ENCODE measurements at places on chromosomes 16 and 17.

GRCh38 chr16:81449899-81450608 is 5.4 kb downstream of the CMIP start:
- DNase-seq: no peak

DNA sequence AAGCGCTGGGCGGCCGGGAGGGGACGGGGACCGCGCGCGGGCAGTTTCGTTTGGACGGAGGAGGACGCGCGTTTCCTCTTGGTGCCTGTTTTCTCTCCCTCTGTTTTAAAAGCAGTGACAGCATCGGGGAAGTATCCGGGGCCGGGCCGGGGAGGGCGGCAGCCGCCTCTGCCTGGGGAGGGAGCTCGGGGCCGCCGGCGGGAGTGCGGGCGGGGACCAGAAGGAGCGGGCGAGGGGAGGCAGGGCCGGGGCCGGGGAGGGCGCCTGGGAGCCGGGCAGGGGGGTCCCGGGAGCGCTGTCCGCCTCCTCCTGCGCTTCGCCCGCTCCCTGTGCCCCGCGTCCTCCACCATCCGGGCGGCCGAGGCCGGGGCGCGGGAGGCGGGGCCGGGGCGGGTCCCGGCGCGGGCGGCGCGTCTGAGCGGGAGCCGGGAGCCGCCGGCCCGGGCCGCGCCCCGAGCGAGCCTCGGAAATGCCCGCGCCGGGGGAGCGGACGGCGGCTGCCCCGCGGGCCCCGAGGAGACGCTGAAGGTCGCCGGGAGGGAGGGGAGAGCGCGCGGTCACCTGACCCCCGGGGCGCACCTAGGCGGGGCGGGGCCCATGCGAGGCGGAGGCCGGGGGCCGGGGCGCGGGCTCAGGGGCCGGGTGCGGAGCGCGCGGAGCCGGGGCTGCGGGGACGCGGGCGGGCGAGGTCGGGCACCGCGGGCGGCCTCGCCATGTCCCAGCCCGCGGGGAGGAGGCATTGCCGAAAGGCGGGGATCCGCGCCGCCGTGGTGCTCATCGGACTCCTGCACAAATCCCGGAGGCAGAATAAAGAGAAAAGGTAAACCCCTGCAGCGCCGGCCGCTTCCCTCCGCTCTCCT is 57.3 kb downstream of the RAP1GAP2 start:
- DNase-seq: no peak

- DNase-seq: no peak
These were observed 88.5 kb upstream of the HNF1B start for GRCh38 chr17:37833237-37833859.

DNA sequence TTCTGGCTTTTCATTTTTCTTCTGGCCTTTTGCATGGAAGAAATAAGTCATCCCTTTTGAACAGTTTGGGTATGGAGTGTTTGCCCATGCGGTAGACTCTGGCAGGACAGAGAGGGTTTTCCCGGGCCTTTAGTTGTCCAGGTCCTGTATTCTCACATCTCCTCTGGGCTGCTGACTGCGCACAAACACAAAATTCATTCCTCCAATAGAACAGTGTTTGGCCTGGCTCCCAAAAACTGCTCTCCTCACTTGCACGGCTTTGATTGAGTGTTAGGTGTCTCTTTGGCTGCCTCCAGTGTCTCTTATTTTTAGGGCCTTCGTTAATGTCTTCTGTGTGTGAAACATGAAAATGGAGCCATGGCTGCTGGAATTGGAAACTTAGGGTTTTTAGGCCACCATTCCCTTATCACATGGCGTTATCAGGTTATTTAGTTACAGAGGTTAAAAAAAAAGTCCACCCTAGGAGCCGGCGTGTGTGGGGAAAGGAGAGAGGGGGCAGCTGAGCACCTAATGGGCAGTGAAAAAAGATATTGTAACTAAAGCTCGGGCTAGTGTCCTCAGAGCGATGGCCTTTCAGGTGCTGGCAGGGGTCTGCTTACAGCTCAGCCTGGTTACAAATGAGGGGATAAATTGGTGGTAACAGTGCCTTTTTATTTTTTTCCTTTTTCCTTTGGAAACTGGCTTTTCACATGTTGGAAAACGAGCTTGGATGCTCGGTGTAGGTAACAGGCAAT is 47.3 kb downstream of the PRKCA start:
- no peak for DNase-seq

GRCh38 chr17:21532763-21533385 is 156.7 kb downstream of the KCNJ12 start:
- no peak for DNase-seq

DNA sequence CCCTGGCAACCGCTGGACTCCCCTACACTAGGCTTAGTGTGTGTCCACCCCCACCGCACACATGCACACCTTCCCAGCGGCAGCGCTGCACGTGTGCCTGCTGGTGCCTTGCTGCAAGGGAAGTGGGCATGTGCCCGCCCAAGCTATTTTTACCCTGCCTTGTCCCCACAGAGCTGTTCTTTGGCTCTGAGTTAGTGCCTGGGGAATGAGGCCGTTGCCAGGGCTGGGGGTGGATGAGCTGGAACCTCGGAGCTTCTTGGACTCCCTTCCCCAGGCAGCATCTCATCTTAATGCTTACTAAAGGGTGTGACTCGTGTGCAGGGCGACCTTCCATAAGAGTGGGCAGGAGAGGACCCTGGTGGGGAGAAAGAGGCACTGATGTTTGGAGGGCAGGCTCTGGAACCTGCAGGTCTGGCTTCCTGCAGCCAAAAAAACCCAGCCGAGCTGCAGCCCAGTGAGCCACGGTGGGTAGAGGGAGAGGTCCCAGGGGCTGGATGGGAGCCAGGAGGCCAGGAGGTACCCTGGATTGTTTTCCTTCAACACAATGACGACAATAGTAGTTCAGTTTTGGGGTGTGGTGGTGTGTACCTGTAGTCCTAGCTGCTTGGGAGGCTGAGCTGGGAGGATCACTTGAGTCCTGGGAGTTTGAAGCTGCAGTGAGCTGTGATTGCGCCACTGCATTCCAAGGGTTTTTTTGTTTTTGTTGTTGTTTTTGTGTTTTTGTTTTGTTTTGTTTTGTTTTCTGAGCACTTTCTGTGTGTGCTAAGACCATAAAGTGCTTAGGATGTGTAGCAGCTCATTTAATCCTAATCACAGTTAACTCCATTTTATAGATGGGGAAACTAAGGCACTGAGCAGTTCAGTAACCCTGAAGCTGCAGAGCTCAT is 119.1 kb downstream of the RAB11FIP4 start:
- no peak for DNase-seq

GRCh38 chr16:84940670-84941551 is 70.4 kb downstream of the ZDHHC7 start:
- no peak for DNase-seq

DNA sequence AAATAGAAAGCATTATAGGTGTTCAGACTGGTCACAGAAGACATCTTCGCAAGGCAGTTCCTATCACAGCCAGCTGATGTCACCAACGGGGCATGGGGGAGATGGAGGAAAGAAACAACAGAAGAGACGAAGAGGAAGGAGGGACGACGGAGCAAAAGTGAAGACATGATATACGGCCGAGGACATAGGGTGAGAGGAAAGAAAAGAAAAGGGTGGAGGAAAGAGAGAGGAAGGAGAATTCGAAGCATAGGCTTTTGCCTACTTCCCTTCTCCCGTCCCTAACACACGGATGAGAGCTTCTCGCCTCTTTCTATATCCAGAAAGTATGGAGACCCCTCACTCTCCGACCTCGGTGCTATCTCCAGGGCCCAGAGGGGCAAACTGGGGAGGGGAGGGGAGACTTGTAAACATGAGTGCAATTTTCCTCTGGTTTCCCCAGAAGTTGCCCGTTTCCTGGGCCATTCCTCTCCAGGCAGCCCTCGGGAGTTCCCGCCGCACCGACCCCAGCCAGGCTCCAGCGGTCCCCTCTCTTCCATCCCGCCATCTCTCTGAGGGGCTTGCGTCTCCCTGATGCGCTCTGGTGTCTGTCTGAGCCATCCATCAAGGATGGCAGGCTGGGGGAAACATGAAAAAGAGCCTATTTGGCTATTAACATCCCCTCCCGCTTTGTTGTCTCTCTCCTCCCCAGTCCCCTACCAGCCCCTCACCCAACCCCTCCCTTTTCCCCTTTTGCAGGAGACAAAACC is 26.0 kb downstream of the COPZ2 start:
- no peak for DNase-seq

GRCh38 chr16:84840687-84841627 is 21.2 kb downstream of the CRISPLD2 start:
- no peak for DNase-seq

- DNase-seq: no peak
These were observed 236.5 kb downstream of the MAP2K4 start for GRCh38 chr17:12257176-12257575.

DNA sequence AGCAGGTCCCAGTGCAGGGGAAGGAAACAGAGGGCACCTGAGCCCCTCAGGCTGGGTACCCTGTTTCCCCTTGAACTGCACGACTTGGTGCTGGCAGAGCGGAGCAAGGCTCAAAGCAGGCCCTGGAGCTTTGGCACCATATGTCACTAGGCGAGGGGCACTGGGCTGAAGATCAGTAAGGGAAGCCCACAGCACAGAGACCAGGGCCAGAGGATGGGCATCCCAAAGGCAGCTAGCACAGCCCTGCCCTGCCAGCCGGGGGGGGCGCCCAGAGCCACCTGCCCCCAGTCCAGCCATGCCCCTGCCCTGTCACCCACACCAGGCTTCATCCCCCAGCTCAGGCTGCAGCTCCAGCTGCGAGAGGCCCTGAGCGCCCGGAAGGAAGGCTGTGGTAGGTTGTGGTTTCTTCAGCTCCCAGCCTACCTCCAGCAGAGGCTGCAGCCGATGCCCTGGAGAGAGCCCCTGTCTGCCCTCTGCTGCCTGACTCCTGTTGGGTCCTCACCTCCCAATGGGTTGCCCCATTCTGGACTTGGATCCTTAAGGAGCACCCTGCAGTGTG is 10.9 kb downstream of the NHERF1 start:
- no peak for DNase-seq

- no peak for DNase-seq
These were observed 385.3 kb downstream of the HAPSTR1 start for GRCh38 chr16:9476744-9477143.

- DNase-seq: no peak
These were observed 14.6 kb downstream of the CDH3 start for GRCh38 chr16:68659412-68660358.

DNA sequence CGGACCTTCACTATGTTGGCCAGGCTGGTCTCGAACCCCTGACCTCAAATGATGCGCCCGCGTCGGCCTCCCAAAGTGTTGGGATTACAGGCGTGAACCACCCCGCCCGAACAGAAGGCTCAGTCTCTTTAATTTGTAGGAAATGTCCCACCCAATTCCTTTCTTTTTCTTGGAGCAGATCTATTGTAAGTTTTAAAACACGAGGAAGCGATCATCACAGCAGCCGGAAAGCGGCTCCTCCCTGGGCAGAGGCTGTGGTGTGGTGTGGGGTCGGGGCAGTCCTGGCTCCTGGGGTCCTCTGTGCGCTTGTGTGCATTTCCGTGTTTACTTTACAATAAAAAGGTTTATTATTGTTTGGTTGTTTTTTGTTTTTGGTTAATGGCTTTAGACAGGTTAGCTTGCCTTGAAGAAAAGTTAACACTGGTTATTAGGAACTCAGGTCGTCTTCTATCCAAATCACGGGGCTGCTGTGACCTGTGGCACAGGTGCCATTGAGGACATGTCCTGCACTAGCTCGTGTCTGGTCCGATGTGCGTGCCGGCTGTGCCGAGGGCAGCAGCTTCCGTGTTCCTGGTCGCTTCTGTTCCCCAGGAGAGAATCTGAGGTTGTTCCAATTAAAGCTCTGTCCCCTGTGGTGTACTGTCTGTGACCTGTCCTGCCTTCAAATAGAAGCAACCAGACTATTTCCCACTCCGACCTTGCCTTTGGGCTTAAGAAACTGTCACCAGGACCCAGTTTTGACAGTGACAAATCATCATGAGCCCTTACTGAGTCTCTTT is 83.1 kb downstream of the SEC14L1 start:
- no peak for DNase-seq

DNA sequence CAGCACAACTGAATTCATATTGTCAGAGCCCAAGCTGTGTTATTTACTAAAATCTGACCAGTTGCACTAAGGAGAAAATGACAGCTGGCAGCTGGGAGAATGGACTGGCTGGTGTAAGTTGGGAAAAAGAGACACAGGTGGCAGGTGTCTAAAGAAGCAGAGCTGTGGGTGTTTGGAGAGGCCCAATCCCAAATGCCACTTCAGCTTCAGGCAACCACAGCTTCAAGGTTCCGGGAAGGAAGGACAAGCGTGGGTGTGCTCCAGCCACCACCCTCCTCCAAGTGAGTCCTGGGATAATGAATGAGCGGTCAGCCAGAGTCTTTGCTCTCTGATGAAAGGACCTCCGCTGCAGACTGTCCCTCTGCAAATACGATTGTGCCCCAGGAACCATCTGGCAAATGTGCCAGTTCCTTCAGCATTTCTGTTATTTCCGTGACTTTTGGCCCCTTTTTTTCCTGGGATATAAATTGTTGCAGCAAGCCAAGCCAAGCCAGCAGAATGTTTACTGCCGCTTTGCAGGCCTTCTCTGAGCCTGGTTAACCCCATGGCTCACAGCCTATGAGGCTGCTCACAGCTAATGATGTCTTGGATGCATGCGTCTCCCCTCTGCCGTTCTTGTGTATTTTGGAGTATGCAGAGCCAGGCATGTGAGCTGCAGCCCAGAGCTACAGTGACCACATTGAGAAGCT is 9.5 kb upstream of the RHBDL3 start:
- DNase-seq: no peak

GRCh38 chr17:19873346-19873745 is 5.6 kb upstream of the ULK2 start:
- DNase-seq: no peak

DNA sequence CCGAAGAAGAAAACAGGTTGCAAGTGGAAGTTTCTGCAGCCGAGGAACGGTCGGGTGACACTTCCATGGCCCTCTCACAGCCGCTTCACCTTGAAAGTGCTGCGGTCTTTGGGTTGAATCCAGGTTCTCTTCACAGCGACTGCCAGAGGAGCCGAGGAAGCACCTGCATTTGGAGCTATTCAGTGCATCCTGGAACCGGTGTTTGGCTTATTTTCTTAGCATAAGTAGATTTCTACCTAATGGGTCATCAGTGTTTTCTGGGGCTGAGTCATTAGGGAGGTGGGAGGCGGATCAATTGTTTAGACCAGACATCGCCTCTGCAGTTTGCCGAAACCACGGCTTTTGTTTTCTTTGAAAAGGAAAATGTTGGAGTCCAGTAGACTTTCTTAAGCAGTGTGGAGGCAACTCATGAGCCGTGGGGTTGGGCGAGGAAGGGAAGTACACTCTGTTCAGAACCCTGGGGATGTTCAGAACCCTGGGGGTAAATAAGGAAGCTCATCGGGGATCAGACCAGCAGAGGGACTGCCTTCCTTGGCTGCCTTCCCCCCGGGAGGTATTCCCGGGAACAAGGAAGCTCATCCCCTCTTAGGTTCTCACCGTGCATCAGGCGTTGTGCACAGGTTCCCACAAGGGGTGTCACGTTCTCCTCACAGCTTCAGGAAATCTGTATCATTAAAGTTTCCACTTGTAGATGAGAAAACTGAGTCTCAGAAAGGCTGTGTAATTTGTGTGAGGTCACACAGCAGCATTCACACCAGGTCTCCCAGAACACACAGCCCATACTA is 361.5 kb downstream of the SNX29 start:
- no peak for DNase-seq

- DNase-seq: no peak
These were observed 89.8 kb downstream of the TMEM100 start for GRCh38 chr17:55632893-55633292.

GRCh38 chr17:10172241-10172741 is 26.1 kb downstream of the GAS7 start:
- no peak for DNase-seq

Data from NCI-H2029 treated with DMSO at 0.1 percent for 48 hours (cell line).